Activated CD4-positive, alpha-beta memory T cell treated with anti-CD3 and anti-CD28 coated beads, Interleukin-2, amount 10 ng/mL, durations not matched to agents 7 days and 5 days (primary cell): ENCODE measurements at places on chromosomes 13 and 19. TPM values are rescaled to one million over a fixed set of nuclear protein-coding genes. Genes with fewer than 3 reads are reported as not detected.

DNA sequence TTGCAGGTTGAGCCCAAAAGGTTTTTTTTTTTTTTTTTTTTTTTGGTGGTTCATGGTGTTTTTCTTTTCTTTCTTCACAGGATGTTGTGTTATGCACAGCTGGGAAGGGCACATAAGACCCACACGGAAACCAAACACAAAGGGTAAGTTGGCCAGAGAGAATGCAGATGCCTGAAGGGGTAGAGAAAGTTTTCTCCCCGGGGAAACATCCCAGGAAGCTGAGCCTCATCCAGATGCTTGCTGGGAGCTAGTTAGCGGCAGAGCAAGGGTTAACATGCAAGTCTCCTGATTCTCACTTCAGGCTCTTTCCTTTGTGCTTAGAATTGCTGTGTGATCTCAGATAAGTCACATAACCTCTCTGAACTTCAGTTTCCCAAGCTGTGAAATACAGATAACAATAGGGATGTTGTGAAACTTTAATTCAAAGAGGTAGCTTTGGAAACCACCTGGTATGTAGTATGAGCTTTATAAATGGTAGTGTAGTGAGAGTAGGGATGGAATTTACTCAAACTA is 3.1 kb downstream of the ADGRE1 start:
- peak; percentile 25 for DNase-seq

- no peak for DNase-seq
Measured at GRCh38 chr19:848386-848921, 3.6 kb upstream of the ELANE start.

DNA sequence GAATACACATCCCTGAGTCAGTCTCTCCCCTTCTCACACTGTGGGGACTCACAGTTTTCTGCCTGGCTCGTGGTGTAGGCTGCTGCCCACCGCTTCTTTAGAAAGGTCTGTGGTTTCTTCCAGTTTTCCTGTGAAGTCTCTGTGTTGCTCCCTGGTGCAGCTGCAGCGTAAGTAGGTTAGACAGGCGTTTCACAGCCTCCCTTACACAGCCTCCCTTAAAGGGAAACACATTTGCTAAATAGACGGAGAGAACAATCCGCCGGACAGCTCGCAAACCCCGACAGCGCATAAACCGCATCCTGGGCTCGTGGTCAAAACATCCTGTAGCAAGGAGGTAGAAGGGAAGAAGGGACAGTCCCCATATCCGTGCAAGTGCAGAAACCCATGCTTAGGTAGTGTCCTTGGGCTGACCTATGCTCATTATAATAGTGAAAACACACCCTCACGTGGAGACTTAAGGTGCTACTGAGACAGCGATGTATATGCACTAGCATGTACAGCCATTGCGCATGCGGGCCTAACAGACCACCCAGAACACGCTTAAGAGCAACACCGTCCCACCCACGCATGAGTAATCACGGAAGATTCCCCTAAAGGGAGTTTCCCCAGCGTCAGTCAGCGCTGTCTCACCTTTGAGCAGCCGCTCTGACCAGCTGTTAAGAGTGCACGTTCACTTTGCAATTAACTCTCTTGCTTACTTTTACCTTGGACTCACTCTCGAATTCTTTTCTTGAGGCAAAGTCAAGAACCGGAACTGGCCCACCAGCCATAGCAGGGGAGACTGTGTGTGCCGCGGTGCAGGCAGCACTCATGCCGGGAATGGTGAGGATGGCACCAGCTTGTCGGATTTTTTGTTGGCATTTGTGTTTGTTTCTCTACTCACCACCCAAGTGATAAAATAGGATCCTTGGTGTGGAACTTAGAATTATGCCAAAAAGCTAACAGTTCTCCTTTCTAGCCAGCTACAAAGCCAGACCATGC is 16.6 kb downstream of the SIGLEC8 start:
- DNase-seq: peak; percentile 95

DNA sequence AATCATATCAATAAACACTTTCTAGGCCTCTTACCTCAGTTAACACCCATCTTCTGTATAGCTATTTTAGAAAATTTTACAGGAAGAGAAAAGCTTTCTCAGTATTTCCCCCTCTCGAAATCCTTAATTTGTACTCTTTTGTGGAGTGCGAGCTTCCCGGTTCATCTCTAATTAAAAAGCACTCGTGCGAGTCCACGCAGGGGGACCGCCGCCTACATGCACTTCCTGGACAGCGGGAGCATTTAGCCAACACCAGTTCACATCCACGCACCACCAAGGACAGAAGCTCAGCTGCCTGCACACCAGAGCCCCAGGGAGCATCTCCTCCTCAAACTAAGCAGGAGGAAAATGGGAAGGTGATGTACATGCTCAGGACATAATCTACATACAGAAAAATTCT is 60.0 kb downstream of the RASA3 start:
- DNase-seq: no peak

GRCh38 chr13:71864094-71864985 is 2.7 kb downstream of the DACH1 start:
- no peak for DNase-seq

PLIN3 gene
- 36.3 TPM for total RNA-seq

GRCh38 chr19:18122424-18122823 is 24.8 kb downstream of the MAST3 start:
- no peak for DNase-seq

- no peak for DNase-seq
Measured at GRCh38 chr13:98050041-98050466, 92.8 kb upstream of the FARP1 start.

NXNL1 gene
- total RNA-seq: not detected

DNA sequence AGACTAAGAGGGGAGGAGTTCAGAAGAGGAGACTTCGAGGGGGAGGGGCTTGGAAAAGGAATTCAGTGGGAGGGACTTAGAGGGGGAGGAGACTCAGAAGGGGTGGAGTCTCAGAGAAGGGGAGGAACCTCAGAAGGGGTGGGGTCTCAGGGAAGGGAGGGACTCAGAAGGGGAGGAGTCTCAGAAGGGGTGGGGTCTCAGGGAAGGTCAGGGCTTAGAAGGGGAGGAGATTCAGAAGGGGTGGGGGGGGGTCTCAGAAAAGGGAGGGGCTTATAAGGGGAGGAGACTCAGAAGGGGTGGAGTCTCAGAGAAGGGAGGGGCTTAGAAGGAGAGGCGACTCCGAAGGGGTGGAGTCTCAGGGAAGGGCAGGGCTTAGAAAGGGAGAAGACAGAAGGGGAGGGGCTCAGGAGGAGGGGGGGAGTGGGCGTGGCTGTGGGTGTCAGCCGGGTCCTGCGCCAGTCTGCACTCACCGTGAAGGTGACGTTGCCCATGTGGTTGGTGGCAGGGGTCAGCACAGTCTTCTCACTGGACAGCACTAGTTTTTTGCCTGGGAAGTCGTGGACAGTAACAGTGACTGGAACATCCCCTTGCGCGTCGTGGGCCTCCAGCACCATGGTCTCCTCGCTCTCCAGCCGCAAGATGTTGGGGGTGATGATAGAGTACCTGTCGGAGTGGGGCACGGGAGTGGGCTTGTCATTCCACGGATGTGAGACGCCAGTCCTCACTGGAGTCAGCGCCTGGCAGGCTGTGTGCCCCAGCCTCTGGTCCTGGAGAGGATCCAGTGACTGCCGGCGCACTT is 1.5 kb downstream of the C3 start:
- DNase-seq: peak; percentile 34

- DNase-seq: no peak
Measured at GRCh38 chr19:7476777-7477494, 11.9 kb downstream of the PEX11G start.

SAFB2 gene
- 90.7 TPM for total RNA-seq

GRCh38 chr19:35783469-35784434 is 8.4 kb downstream of the ARHGAP33 start:
- no peak for DNase-seq

DNA sequence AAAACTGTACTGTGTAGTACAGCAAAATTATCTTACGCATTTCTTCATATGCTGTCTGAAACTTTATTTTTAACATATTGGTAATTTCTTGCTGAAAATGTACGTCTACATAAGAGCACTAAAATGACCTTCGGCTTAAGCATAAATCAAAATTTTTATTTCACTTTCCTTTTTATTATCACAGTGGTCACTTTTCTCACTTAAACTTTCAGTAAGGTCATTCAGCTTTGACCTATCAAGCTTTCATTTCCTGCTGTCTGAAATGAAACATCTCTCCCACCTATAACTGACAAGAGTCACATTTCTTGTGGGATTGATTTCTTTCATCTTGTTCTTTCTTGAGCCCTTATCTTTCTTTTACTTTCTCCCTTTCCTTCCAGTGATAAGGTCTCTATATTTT is 2212.7 kb upstream of the PCDH20 start:
- no peak for DNase-seq

CYP2A6 gene
- total RNA-seq: not detected

DNA sequence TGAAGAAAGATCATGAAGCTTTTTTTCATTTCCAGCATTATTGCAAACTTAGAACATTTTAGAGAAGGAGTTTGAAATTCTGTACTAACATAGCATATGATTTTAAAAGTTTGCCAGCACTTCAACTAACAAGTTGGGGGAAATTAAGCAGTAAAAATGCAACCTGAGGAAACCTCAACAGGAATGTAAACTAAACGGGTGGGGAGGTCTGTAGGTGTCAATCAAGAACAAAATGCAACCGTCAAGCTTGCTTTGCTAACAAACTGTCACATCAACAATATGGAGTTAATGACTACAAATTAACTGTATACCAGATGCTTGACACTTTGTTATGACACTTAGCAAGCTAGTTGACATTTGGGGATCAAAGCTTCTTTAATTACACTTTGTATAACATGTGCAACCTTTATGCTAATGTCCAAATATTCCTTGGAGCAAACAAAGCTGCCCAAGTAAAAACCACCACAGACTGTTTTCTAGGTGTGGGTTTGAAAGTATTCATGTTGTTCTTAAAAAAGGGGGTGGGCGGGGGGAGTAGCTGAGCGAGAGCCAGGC is 52.1 kb downstream of the DACH1 start:
- DNase-seq: no peak
